ENCODE measurements at places on chromosomes 4 and X. TPM values are rescaled to one million over a fixed set of nuclear protein-coding genes. Genes with fewer than 3 reads are reported as not detected.
A peak's percentile ranks its signal among the peaks of the same experiment; 100 is the strongest.

The OTUD6A gene
- not detected for total RNA-seq

- H3K4me3 ChIP-seq, result no peak overlapping the region
- H3K27ac ChIP-seq, result no peak overlapping the region
- H3K27me3 ChIP-seq, result no peaks in the 10 kb centered on the region
- DNase-seq, result no peak
- H3K4me1 ChIP-seq, result no peaks in the 10 kb centered on the region
- H3K36me3 ChIP-seq, result no peaks in the 10 kb centered on the region
Observed at GRCh38 chrX:38886112-38886511, 84.9 kb downstream of the MID1IP1 start.

The ADAMTS3 gene
- 5.4 TPM for total RNA-seq

GRCh38 chr4:138693526-138693925 is 322.1 kb upstream of the NOCT start:
- no peak overlapping the region for H3K27ac ChIP-seq
- no peak overlapping the region for H3K4me3 ChIP-seq
- DNase-seq, result no peak
- no peaks in the 10 kb centered on the region for H3K4me1 ChIP-seq
- H3K36me3 ChIP-seq, result no peaks in the 10 kb centered on the region

DNA sequence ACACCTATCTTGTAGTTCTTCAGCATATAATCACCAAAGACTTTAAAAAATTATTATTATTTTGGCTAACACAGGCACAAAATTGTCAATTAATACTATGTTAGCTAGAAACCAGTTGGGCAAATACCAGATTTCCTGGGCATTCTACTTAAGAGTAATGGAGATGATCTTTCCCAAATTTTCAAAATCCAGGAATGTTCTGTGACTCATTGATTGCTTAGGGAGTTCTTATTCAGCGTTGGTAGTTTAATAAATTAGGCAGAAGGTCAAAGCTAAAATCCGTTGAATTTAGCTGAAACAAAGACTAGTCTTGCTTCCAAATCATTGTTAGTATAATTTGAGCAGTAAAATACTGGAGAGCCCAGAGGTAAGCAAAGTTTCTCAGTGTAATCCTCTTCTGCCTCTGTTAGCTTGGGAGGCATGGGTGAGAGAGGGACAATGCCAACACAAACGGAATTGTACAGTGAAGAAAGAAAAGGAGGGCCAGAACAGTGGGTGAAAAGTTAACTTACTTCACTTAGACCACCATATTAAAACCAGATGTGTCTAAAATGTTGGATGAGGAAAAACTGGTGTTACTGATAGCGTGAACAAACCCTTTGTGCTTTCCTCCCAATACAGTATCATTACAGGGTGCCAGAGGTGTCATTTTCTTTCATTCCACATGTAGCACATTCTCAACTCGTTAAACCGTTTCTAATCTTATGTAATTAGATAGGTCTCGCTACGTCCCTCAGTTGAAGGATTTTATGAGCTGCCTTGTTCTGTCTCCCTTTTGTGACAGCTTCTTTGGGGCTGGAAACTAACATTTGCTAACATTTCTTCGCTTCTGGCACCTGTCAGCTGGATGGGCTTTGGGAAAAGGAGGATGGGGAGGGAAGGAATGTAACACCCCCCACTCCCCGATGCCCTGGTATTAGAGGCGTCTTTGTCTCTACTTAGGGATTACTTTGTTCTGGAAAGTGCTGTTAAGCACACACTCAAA is 87.4 kb upstream of the CITED1 start:
- H3K4me1 ChIP-seq, result no peaks in the 10 kb centered on the region
- no peak overlapping the region for H3K27ac ChIP-seq
- no peak overlapping the region for H3K4me3 ChIP-seq
- H3K27me3 ChIP-seq, result no peaks in the 10 kb centered on the region
- DNase-seq, result no peak

The VBP1 gene
- total RNA-seq, result 25.9 TPM

DNA sequence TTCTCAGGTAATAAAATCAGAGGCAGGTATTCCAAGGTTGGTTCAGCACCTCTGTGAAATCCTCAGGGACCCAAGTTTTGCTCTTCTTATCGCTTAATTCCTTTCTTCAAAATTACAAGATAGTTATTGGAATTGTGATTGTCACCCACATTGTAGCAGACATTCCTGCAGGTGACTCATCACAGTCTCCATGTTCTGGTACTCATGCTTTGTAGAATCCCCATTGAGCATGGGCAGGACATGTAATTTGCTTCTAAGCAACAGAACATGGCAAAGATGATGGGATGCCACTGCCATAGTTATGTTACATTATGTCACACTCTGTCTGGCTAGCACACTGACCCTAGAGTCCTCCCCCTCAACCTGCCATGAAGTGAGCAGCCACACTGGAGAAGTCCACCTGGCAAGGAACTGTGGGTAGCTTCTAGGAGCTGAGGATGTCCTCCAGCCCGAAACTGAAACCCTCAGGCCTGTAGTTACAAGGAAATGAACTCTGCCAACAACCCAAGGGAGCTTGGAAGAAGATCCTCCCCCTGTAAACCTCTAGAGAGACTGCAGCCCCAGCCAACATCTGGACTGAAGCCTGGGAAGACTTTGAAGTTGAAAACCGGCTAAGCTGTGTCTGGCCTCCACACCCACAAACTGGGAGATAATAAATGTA is 58.3 kb upstream of the GUCY1A1 start:
- DNase-seq, result no peak
- H3K36me3 ChIP-seq, result no peaks in the 10 kb centered on the region
- no peak overlapping the region for H3K4me3 ChIP-seq
- no peak overlapping the region for H3K27ac ChIP-seq
- no peaks in the 10 kb centered on the region for H3K27me3 ChIP-seq

DNA sequence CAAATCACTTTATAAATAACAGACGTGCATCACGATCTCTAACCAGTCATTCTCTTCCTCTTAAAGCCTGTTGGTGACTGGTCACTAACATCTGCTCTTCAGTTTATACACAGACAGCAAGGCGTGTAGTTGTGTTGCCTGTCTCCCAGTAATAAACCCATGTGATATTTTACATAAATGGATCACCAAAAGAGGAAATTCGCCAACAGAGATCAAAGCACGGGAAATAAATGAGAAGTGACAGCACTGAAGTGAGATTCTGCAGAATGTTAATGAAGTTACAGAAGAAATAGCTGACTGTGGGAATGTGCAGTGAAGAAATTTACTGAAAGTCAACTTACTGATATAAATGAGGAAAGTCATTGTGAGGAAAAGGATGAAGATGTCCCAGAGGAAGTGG is 47.0 kb downstream of the AFF1 start:
- no peaks in the 10 kb centered on the region for H3K27me3 ChIP-seq
- no peak overlapping the region for H3K4me3 ChIP-seq
- no peaks in the 10 kb centered on the region for H3K36me3 ChIP-seq
- no peak overlapping the region for H3K27ac ChIP-seq
- H3K4me1 ChIP-seq, result peaks cover 5% of the 10 kb centered on the region

- H3K36me3 ChIP-seq, result no peaks in the 10 kb centered on the region
- H3K4me3 ChIP-seq, result no peak overlapping the region
- H3K27me3 ChIP-seq, result no peaks in the 10 kb centered on the region
- DNase-seq, result no peak
- H3K4me1 ChIP-seq, result no peaks in the 10 kb centered on the region
Observed at GRCh38 chrX:55039471-55039870, 8.7 kb upstream of the ALAS2 start.

The SNX25 gene
- total RNA-seq, result 38.0 TPM

- H3K27ac ChIP-seq, result no peak overlapping the region
- no peaks in the 10 kb centered on the region for H3K27me3 ChIP-seq
- no peak for DNase-seq
- H3K4me3 ChIP-seq, result no peak overlapping the region
- no peaks in the 10 kb centered on the region for H3K4me1 ChIP-seq
Observed at GRCh38 chrX:119583431-119584059, 9.2 kb downstream of the UBE2A start.

The USO1 gene
- 68.0 TPM for total RNA-seq

GRCh38 chrX:40182095-40182494 is 84.3 kb upstream of the BCOR start:
- H3K27me3 ChIP-seq, result no peaks in the 10 kb centered on the region
- H3K4me3 ChIP-seq, result no peak overlapping the region
- no peak overlapping the region for H3K27ac ChIP-seq

The CCNA2 gene
- 2.5 TPM for total RNA-seq

- H3K36me3 ChIP-seq, result no peaks in the 10 kb centered on the region
- H3K27me3 ChIP-seq, result no peaks in the 10 kb centered on the region
- DNase-seq, result no peak
- H3K4me1 ChIP-seq, result no peaks in the 10 kb centered on the region
Observed at GRCh38 chrX:68648960-68649359, 1.5 kb downstream of the STARD8 start.

DNA sequence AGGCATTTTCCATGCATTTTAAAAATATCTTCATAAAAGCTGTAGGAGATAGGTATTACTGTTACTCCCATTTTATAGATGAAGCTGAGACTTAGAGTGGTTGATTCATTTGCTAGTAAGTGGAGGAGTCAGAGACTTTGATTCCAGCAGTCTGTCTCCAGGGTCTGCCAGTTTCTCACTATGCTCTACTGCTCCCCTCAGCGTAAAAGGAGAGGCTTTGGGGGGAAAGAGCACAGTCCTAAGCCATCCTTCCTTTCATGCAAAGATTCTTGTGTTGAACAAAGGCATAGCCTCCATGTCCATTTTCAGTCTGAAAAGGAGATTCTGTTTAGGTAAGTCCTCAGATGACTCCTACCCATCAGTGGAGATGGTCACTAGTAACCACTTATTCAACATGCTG is 117.7 kb upstream of the TMEM150C start:
- no peaks in the 10 kb centered on the region for H3K27me3 ChIP-seq
- H3K27ac ChIP-seq, result no peak overlapping the region
- DNase-seq, result no peak
- H3K4me1 ChIP-seq, result no peaks in the 10 kb centered on the region
- no peaks in the 10 kb centered on the region for H3K36me3 ChIP-seq

The GPR119 gene
- not detected for total RNA-seq

- H3K27me3 ChIP-seq, result no peaks in the 10 kb centered on the region
- no peak overlapping the region for H3K4me3 ChIP-seq
Observed at GRCh38 chrX:139290310-139290709, 240.2 kb upstream of the F9 start.

- no peaks in the 10 kb centered on the region for H3K4me1 ChIP-seq
- no peak overlapping the region for H3K4me3 ChIP-seq
- H3K27ac ChIP-seq, result no peak overlapping the region
- DNase-seq, result no peak
- H3K27me3 ChIP-seq, result no peaks in the 10 kb centered on the region
- H3K36me3 ChIP-seq, result no peaks in the 10 kb centered on the region
Observed at GRCh38 chr4:113064244-113064643, 14.8 kb downstream of the ANK2 start.

DNA sequence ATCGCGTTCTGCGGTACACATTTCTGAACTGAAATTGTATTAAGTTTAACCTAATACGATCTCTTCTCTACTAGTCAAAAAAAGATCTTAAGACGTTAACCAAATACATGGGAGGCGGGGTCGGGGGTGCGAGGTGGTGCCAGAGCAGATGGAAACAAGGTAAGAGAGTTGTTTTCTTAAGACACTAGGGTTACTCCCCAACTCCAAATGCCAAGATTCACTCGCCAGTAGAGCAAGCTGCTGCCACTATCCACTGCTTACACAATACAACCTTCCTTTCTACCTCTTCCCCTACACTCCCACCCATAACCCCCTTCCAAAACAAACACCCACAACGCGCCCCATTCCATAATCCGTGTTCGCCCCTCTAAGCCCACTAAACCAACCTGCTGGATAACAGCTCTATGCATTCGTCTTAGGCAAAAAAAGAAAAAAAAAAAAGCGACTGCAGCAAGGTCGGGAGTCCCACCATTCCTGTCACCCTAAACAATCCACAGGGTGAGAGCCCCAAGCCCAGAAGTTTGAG is 1.3 kb downstream of the LCORL start:
- H3K4me1 ChIP-seq, result peaks cover 7% of the 10 kb centered on the region
- H3K27me3 ChIP-seq, result no peaks in the 10 kb centered on the region
- peak overlapping the region; percentile 98 for H3K4me3 ChIP-seq
- H3K36me3 ChIP-seq, result no peaks in the 10 kb centered on the region
- DNase-seq, result no peak

The CEP44 gene
- 18.2 TPM for total RNA-seq

- peaks cover 4% of the 10 kb centered on the region for H3K4me1 ChIP-seq
- H3K4me3 ChIP-seq, result no peak overlapping the region
- H3K27ac ChIP-seq, result no peak overlapping the region
- no peaks in the 10 kb centered on the region for H3K27me3 ChIP-seq
- no peak for DNase-seq
Observed at GRCh38 chrX:68835104-68835442, 6.3 kb downstream of the EFNB1 start.

The FAAH2 gene
- total RNA-seq, result not detected

- no peak overlapping the region for H3K27ac ChIP-seq
- no peak for DNase-seq
- H3K36me3 ChIP-seq, result no peaks in the 10 kb centered on the region
- H3K27me3 ChIP-seq, result no peaks in the 10 kb centered on the region
Observed at GRCh38 chrX:27600686-27601085, 10.5 kb downstream of the DCAF8L2 start.

The SMARCA5 gene
- total RNA-seq, result 75.8 TPM

DNA sequence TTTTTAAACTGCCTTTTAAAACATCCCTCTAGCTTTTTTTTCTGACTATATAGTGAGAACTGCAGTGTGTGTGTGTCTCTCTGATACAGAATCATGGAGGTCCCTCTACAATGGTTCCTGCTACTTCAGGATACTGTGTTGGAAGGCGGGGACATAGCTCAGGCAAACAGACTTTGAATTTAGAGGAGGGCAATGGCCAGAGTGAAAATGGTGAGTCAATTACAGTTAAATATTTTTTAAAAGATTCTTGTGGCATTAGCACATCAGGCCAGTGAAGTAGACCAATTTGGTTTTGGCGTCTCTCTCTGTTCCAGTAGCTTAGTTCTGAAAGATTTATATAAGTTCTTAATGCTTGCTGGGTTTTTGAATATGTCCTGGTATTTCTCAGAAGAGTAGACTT is 47.1 kb downstream of the ALG13 start:
- no peak for DNase-seq
- H3K27me3 ChIP-seq, result no peaks in the 10 kb centered on the region
- no peaks in the 10 kb centered on the region for H3K36me3 ChIP-seq
- H3K4me3 ChIP-seq, result no peak overlapping the region
- no peak overlapping the region for H3K27ac ChIP-seq

- no peak overlapping the region for H3K27ac ChIP-seq
- DNase-seq, result no peak
- H3K27me3 ChIP-seq, result no peaks in the 10 kb centered on the region
- H3K4me3 ChIP-seq, result no peak overlapping the region
- H3K36me3 ChIP-seq, result no peaks in the 10 kb centered on the region
Observed at GRCh38 chr4:8817813-8818062, 53.9 kb downstream of the HMX1 start.

The IL2 gene
- not detected for total RNA-seq
